ENCODE measurements at places on chromosomes 13 and 19.

- DNase-seq: no peak
These were observed 1.8 kb upstream of the CKM start for GRCh38 chr19:45324349-45324907.

- DNase-seq: no peak
These were observed 141.2 kb upstream of the KLHL1 start for GRCh38 chr13:70249332-70250064.

- no peak for DNase-seq
These were observed 534 bp upstream of the HPN start for GRCh38 chr19:35040826-35041547.

- DNase-seq: no peak
These were observed 2.3 kb upstream of the HIF3A start for GRCh38 chr19:46294494-46294893.

DNA sequence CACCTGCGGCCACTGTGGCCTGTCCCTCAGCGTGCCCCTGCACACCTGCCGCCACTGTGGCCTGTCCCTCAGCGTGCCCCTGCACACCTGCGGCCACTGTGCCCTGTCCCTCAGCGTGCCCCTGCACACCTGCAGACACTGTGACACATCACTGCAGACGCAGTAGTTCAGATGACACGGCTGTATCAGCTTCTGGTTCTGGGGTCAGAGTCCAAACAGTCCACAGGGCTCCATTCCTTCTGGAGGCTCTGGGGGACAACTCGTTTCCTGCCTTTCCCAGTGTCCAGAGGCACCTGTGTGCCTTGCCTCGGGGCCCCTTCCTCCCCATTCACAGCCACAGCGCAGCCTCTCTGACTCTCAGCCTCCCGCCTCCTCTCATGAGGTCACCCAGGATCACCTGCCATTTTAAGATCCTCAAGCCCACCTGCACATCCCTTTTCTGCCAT is 5.5 kb downstream of the SF3A2 start:
- DNase-seq: no peak

DNA sequence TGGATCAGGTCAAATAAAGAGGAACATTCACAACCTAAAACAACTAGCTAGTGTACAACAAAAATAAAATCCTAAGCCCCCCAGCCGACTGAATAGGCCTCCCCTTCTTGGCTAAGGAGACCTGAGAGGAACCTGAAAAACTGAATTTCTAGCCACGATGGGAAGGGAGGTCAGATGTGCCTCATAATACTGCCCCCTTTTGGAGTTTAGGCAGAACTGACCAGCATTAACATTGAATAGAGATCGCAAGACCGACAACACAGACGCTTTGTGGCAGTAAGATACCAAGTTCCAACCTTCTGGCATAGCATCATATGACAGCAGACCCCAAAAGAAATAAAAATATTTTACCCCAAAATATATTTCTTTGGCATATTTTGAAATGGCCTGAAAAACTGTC is 15.9 kb downstream of the CBY2 start:
- DNase-seq: no peak

DNA sequence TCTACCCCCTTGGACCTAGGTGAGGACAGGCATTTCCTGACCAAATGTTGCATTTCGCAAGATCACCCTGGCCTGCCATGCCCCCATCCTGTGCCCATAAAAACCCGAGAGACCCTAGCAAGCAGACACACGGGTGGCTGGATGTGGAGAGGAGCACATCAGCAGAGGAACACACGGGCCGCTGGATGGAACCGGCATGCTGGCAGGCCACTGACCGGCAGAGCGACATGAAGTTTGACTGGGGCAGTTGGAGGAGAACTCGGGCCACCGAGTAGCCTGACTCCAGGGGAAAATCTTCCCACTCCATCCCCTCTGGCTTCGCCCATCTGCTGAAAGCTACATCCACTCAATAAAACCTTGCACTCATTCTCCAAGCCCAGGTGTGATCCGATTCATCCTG is 329.3 kb downstream of the FGF9 start:
- DNase-seq: no peak

DNA sequence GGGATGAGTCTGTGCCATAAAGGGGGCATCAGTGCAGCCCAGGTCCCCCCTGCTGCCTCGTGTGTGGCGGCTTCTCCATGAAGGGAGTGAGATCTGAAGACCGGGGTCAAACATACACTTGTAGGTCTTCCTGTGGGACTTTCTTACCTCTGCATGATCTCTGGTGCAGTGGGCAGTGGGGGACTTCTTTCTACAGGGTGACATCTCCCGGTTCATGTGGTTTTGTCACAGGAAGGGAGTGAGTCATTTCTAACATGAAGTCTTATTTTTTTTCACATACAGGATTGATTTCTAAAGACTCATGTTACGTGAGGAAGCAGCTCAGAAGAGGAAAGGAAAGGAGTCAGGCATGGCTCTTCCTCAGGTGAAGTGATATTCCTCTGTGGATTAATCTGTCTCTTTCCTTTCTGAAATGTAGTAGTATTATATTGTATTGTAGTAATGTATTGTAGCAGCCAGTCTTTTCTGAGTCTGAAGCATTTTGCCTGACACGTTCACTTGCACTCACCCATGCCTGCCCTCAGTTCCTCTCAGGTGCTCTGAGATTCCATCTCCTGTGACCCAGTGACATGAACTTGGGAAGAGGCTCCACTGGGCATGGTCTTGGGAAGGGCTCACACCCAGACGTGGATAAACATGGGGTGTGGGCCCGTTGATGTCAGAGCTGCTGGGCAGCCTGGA is 15.7 kb downstream of the ZNF808 start:
- DNase-seq: no peak

DNA sequence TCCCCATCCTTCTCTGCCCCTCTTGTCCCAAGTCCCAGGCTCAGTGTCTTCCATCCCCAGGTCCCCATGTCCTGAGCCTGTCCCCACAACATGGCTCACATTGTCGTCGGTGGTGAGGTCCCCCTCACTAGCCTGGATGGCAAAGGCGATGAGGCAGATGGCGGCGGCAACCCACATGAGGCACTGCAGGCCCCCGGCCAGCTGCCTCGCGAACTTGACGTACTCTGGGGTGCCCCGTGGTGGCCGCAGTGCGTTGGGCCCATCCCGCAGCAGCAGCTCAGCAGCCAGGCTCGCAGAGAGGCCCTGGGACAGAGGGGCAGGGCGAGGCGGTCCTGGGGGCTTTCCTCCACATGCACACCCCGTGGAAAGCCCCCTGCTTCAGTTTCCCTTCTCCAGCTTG is 1.1 kb downstream of the ATP4A start:
- no peak for DNase-seq

DNA sequence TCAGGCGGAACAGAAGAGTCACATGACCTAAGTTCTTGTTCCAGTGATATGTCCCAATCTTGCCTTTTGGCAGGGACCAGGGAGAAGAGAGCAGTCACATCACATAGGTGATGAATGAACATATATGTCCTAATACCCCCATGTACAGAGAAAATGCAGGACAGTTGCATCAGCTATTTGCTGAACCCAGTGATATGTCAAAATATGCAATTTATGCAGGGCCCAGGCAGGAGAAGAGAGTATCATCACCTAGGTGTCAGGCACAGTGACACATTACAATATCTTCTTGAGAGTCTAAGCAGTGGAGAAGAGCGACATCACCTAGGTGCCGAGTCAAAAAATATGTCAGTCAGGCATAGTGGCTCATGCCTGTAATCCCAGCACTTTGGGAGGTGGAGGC is 139.9 kb downstream of the ZNF675 start:
- no peak for DNase-seq

- no peak for DNase-seq
These were observed 50.1 kb downstream of the ITGBL1 start for GRCh38 chr13:101502618-101503017.

DNA sequence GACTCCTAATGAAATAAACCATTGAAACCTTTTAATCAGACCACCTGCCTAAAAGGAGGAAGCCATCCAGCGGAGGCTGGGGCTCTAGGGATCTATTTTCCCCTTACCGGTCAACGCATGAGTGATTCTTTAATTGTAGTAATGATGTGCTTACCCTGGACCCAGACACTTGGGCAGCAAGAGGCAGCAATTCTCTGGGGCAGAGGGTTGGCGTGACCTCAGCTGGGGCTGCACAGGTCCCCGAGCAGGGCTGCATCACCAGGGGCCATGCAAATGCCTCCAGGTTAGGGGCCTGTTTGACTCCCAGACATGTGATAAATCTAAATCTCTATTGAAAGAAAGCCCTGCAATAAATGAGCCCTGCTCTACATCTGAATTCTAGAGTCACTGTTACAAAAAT is 194.2 kb upstream of the TSHZ3 start:
- no peak for DNase-seq

GRCh38 chr13:29844441-29844840 is 6.0 kb downstream of the UBL3 start:
- no peak for DNase-seq

- DNase-seq: no peak
These were observed 27.9 kb downstream of the PPP5C start for GRCh38 chr19:46374536-46375475.

GRCh38 chr19:14112051-14112808 is 5.3 kb downstream of the PRKACA start:
- no peak for DNase-seq

GRCh38 chr19:56400485-56400884 is 3.6 kb upstream of the ZNF583 start:
- DNase-seq: no peak

DNA sequence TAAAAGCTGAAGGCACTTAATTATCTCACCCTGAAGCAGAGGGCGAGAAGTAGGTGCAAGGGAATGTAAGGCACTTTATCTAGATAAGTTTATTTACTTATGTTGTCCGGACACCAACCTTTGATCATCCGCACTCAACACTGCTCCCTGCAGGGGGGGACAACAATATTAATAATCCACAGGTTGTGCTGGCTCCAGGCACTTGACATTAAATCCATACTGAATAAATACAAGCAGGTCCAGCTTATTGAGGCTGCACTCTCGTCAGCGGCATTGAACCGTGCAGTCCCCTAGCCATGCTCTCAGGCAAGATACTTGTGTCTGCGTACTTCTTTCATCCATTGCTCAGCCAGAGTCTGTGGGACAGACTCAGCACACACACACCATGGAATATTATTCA is 374.5 kb upstream of the NBEA start:
- no peak for DNase-seq

DNA sequence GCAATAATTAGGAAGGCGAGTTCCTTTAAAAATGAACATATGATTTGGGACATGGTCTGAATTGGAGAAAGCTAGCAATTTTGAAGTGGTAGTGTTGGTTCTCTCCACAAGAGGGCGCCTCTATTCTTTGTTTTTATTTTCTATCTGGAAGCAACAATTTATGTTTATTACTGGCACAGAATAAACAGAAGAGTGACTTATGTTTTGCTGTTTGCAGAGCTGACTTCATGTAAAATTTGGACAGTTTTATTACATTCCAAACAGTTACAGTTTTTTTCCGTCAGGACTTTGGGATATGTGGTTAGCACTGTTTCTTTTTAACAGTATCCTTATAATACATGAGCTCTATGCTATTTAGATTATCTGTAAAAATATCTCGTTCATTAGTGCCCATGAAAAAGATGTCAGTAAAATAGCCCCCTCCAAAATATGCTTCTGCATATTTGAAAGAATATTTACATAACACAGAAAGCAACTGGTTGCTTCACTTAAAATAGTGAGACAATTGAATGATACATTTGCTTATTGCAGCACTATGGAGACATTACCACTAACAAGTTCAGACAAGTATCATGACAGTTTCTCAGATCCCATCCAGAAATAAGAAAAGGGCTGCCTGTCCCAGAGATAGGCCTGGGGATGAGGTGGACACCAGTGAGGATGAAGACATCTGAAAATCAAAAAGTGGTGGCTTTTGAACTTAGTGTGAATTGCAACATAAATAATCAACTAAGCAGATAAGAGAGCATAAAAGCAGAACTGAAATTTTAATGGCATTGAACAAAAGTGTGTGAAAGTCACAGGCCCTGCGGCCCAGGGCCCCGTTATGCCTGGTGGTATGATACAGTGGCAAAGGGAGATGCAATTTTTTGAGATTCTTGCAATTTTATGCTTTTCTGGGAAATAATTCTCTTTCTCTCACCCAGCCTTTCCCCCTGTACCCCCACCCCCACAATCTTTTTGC is 32.3 kb upstream of the FGF9 start:
- no peak for DNase-seq

- no peak for DNase-seq
These were observed 12.1 kb downstream of the HAS1 start for GRCh38 chr19:51711702-51712101.

DNA sequence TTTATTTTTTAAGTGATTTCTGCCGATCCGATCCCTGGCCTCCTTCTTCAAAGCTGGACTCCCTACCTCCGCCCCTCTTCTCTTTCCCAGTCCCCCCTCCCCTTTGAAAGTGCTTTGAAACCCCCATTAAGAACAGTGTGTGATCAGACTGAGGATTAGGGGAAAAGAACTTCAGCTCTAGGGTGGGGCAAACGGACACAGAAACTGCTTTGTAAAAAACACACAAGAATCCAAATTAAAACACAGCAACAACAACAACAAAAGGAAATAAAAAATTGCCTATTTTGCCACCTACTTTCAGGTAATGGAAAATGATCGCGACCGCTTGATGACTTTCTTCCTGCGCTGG is 1.4 kb downstream of the SPRY2 start:
- DNase-seq: no peak

DNA sequence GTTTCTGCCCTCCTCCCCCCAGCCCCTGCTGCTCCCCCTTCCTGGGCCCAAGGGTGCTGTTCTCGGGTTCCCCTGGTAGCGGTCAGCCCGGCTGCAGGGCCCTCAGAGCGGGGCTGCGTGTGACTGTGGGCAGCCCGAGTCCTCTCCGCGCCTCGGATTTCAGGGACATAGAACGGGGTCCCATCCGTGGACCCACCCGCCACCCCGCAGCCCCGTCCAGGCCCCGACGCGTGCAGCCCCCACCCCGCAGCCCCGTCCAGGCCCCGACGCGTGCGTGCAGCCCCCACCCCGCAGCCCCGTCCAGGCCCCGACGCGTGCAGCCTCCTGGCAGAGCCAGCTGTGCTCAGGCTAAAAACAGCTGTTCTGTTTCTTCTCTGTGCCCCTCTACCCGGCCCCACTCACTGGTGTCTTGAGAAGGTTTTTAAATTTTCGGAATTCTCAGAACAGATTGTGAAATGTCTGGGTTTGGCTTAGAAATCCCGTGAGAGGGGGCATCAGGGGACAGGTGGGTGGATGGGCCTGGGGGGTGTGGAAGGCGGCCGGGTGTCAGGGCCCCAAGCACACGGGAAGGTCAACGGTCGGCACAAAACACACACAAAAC is 5.5 kb upstream of the PRTN3 start:
- no peak for DNase-seq

DNA sequence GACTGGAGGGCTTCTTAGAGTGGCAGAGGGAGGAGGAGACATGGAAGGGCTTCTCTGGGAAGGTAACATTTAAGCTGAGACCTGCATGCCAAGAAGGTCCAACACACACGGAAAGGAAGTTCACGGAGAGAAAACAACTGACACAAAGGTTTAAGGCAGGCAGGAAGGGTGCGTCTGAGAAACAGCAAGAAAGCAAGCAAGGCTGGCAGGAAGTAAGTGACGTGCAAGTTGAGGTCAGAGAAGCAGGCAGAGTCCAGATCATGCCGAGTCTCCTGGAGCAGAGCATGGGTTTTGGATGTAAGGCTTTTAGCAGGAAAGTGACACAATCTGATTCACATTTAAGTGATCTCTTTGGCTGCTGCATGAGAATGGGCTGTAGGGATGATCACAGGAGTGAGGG is 60.5 kb downstream of the ATP7B start:
- no peak for DNase-seq

GRCh38 chr19:48994035-48994386 is 324 bp downstream of the RUVBL2 start:
- DNase-seq: no peak

GRCh38 chr13:30835442-30835841 is 70.6 kb upstream of the MEDAG start:
- no peak for DNase-seq

- DNase-seq: no peak
These were observed at the start of gene CTXN1 for GRCh38 chr19:7926021-7926726. Gene CTXN1, minus strand, starts transcription at chr19:7926135. Its CDS starts 597 bp downstream, at chr19:7925538.

GRCh38 chr19:11780431-11781020 is 13.7 kb downstream of the ZNF441 start:
- no peak for DNase-seq
